ENCODE measurements at places on chromosomes 3 and 15. TPM values are rescaled to one million over a fixed set of nuclear protein-coding genes. Genes with fewer than 3 reads are reported as not detected.

The GOLGA8F gene
- not detected for polyA plus RNA-seq

The SPINK8 gene
- polyA plus RNA-seq, result not detected

The MEGF11 gene
- 5.9 TPM for polyA plus RNA-seq

The PCOLCE2 gene
- polyA plus RNA-seq, result 11.1 TPM

The LSAMP gene
- polyA plus RNA-seq, result 2.0 TPM

The CHRM5 gene
- polyA plus RNA-seq, result not detected

The ATP8B4 gene
- 0.17 TPM for polyA plus RNA-seq

The CPA3 gene
- polyA plus RNA-seq, result not detected

The GNB5 gene
- polyA plus RNA-seq, result 25.2 TPM

The LRRC3B gene
- 1.6 TPM for polyA plus RNA-seq

The MUC20 gene
- 0.19 TPM for polyA plus RNA-seq

The FBLN2 gene
- 24.2 TPM for polyA plus RNA-seq

The HTR3E gene
- polyA plus RNA-seq, result not detected
